Upper lobe of left lung (tissue), 6 donors: ENCODE measurements at places on chromosomes 2 and 18.

DNA sequence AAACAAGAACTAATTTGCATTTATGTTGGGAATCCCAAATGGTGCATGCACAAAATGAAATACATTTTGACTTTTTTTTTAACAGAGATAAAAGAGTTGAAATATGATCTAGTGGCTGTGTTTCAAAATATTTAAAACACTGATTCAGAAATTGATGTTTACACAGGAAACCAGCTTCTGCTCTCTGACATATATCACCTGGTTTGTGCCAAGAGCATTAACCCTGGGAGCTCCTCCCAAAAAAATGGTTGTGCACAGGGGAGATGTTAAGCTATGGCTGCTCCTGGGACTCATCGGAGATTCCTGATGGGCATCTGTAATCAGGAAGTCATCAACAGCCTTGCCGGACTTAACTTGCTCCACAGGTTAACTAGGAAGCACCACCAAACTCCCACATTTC is 65.2 kb upstream of the MAL start:
- DNase-seq = no peak

DNA sequence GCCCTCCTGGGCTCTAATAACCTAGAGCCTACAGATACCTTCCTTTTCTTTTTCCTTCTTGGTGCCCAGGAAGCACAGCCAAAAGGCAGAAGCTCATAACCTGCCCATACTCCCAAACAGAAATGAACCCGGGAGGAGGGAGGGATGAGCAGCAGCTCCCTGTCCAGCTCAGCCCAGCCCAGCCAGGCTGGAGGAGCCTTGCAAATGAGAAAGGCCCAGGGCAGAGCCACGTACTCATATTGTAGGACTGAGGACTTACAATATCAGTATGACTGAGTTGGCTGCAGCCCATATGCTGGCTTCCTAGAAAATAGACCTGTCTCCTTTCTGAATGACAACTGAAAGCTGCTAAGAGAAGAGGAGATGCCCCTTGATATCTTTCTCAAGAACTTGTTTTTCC is 21.7 kb downstream of the PKDCC start:
- DNase-seq = no peak

DNA sequence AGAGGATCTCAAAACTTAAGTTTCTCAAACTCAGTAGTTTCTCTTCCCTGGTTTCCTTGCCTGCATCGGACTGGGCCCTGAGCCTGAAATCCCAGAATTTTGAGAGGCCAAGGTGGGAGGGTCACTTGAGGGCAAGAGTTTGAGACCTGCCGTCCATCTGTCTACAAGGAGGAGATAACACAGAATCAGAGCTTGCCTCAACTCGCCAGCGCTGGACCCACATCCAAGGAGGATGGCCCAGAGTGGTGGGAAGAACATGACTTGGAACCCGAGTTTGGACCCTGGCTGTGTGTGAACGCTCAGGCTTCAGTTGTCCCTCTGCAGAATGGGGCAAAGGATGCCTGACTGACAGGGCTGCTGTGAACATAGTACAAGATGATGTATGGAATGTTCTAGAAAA is 80.1 kb downstream of the MCFD2 start:
- no peak for DNase-seq

- no peak for DNase-seq
Measured at GRCh38 chr2:88181511-88181910, 11.4 kb downstream of the THNSL2 start.

- no peak for DNase-seq
Measured at GRCh38 chr2:85886590-85886989, 2.2 kb downstream of the ST3GAL5 start.

DNA sequence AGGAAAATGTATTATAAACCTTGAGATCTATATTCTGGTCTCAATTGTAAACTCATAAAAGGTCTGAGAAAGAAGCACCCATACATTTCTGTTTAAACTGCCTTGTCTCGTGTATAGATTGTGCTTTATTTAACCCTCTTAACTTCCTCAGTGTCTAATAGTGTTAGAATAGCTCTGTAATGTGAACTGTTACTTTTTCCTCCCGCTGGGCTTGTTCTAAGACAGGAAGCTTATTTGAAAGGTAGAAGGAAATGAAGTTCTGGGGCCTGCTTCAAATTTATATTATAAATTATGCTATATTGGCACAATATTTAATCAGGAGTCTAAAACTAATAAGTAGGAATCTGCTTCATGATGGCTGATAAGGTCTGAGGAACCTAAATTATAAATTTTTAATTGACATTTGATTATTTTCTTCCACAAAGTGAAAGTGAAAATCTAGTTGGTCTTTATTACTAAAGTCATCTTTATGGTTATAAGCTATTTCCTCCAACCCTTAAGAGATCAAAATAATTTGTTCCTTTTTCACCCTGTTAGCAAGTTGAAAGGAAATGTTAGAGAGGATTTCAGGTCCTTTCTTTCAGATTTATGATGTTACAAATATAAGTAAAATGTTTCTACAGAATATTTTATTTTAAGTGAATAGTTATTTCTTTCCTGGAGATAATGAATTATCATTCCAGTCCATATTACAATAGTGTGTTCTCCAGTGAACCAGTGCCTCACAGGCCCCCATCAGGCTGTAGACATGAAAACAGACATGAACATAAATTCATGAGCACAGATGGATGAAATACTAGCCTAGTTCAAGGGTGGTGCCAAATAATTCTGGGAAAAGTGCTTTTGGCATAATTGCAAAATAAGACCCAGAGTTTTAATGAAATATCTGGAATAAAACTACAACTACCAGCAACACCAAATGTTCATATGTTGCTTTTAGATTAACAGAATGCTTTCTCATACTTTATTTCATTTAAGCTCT is 7.9 kb downstream of the MFSD6 start:
- DNase-seq = no peak

DNA sequence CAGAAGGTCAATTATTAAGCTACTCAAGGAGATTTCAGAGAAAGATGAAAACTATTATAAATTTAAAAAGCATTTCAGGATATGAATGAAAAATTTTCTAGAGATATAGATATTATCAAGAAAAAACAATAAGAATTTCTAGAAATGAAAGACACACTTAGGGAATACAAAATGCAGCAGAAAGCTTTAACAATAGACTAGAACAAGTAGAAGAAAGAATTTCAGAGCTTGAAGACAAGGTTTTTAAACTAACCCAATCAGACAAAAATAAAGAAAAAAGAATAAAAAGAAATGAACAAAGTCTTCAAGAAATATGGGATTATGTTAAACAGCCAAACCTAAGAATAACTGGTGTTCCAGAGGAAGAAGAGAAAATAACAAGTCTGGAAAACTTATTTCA is 34.4 kb downstream of the FLACC1 start:
- DNase-seq = no peak

- peak; percentile 33 for DNase-seq
Measured at GRCh38 chr2:120447127-120447785, 101.3 kb downstream of the INHBB start.

- no peak for DNase-seq
Measured at GRCh38 chr18:62942578-62942977, 227.2 kb downstream of the PHLPP1 start.

DNA sequence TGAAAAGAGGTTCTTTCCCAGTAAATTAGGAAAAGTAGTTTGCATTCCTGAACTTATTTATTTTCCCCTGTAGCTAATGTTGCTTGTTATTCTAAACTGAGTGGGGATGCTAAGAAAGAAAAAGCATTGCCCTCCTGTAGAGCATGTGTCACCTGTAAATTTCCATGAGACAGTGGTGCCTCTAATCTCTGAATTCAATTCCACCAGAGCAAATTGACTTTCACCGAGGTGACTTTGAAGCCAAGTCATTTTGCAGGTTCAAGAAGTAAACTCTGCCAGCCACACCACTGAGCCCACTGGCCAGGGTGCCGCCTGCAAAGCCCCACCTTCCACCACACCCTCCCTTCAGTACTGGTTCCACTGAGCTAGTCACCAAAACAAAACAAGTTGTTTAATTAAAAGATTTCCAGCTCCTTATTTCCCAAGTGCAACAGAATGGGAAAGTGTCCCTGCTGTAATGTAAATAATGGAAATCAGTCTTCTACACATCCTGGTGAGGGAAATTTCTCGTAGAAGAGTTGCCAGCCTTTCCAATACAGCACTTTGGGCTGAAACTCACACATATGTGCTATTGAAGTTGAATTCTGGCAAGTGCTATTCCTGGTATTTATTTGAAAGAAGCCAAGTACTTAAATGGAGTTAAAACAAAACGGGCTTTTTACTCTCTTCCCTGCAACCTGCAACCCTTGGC is 254.8 kb downstream of the RNF152 start:
- no peak for DNase-seq
